ENCODE measurements at places on chromosomes 16 and 17.

DNA sequence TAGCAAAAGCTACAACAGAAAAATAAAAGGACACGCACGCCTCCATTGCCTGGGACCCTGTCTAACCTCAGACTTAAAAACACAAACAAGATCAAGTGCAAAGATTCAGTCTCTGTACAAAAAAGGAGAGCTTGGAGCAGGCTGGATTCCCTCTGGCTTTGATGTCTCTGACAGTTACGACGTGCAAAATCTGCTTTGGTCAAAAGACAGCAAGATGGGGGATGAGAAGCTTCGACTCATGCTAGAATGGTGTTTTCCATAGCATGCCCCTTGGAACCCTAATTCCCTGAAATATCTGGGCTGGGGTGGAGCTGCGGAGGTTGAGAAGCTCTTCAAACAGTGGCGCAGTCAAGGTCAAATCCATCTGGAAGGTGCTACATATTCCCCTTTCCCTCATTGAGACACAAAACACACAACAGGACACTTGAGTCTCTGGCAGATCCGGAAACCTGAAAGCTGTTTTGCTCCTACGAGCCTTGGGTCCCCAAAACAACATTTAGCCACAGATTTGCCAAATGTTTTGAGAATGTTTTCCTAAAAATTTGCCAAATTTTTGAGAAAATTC lies 9.1 kb downstream of the MYH11 start:
- no peak for DNase-seq

DNA sequence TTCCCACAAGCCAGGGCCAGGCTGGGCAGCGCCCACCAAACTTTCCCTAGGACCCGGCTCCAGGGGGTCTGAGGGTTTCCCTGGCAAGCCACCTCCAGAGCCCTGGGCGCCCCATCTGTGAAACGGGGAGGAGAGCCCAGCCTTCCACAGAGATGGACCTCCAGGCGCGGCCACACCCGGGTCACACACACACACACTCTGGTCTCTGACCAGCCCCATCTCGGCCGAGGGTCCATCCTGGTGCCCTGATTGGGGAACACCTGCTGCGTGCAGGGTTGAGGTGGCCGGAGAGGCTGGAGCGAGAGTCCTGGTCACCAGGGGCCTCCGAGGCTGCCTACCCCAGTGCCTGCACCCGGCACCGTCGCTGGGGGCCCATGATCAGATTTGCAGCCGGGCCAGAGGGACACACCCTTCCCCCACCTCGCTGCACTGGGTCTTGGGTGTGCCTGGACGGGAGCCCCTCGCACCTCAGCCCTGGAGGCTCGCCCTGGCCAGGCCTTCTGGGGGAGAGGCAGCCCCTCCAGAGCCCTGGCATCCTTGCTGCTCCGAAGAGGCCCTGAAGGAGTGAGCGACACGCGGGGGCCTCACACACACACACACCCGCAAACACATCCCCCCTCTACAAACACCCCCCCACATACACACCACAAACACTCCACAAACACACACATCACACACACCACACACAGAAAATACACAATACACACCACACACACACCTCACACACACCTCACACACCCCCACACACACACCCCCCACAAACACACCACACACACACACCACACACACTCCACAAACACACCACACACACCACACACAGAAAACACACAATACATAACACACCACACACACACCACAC lies 29.7 kb downstream of the SLC25A10 start:
- no peak for DNase-seq

DNA sequence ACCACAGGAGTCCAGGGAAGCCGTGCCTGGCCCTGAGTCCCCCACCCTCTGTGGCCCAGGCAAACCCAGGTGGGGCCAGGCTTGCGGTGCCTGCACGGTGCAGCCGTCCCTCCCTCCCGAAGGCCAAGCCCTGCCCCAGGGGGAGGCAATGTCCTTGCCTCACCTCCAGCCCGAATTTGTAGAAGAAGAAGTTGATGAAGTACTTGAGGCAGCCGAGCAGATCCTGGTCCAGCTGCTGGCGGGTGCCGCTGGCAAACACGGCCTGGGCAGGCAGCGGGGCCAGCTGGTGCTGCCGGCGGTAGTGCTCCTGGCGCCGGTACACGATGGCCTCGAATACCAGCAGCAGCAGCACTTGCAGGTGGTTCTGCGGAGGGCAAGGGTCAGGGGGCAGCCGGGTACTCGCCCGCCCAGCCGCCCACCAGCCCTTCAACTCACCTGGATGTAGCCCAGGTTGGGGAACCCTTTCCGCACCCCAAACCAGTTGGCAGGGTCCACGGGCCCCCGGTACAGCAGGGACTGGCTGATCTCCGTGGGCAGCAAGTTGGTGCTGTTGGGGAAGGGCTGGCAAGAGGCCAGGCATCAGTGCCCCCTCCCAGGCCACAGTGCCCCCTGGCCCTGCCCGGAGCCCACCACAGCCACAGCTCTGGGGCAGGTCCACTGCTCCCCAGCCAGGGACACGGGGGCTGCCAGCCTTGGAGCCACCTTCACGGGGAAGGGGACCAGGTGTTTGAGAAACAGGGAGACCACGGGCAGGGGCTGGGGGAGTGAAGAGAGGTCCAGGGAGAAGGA lies 26.1 kb downstream of the CTU2 start:
- DNase-seq, result no peak

GRCh38 chr16:68664297-68664696 lies 19.2 kb downstream of the CDH3 start:
- DNase-seq, result peak; percentile 17

GRCh38 chr16:4402439-4403132 lies 13.8 kb downstream of the CORO7 start:
- DNase-seq, result peak; percentile 71

- DNase-seq, result peak; percentile 67
Measured at GRCh38 chr17:78915872-78916632, 9.1 kb downstream of the TIMP2 start.

DNA sequence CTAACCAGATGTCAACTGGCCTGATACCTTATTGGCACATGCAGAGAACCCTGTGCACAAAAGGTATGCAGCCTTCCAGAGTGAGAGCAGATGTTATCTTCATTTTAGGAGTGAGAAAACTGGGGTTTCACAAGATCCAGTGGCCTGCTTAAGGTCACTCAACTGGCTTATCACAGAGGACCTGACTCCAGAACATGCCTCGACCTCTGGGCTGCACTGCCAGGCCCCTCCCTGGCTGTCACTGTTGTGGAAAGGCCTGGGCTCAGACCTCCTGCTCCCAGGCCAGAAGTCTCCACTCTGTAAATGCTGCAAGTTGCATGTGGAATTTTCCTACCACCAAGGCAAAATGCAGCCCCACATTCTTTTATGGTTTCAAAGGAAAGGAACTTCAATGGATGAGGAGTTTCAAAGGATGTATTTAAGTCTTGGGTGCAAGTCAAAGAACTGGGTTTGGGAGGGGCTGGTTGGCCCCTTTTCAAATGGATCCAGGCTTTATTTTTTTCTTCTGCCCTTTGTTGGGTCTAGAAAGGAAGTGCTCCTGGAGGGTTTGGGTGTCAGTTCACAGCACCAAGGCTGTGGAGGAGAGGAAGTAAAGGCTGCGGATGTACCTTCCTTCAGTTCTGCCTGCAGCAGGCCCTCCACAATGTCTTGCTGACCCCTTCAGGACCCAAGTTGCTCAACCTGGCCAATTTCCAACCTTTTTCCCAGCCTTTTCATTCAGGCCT lies 30.4 kb upstream of the SMPD3 start:
- DNase-seq, result no peak

GRCh38 chr16:75102595-75102994 lies 14.0 kb downstream of the LDHD start:
- no peak for DNase-seq
